Hippocampal formation (tissue), 2 donors: ENCODE measurements at places on chromosomes 13 and 19.

GRCh38 chr13:38462605-38463004 lies 113.0 kb downstream of the UFM1 start:
- DNase-seq, result no peak

DNA sequence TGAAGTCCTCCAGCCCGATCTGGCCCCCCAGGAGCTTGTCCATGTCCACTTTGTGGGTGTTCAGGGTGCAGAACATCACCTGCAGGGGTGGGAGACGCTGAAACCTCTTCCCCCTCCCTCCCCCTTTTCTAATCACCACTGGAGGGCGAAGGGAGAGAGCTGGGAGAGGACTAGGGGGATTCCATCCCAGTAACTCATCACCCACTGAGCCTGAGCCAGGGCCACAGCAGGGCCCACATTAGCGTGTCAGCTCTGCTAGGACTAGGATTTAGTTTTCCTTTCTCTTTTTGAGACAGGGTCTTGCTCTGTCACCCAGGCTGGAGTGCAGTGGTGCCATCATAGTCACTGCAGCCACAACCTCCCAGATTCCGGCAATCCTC lies 5.5 kb upstream of the PTGER1 start:
- DNase-seq, result no peak

GRCh38 chr13:84137292-84137691 lies 255.0 kb upstream of the SLITRK1 start:
- DNase-seq, result no peak

DNA sequence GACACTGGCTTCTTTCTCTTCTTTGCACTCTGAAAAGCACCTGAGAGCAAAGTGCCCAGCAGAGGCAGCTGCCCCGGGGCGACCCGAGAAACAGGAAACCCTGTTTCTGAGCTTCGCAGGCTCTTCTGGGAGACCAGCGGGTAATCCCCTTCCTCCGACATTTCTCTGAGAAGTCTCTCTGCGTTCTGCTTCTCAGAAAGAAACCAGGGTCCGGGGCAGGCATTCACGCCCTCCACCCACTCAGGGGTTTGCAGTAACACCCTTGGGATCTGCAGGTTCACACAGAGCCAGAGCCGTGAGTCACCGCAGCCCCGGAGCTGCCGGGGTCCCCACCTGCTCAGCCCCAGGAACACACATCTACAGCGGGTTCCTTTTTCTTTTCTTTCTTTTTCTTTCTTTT lies 86.0 kb downstream of the GADD45B start:
- no peak for DNase-seq

DNA sequence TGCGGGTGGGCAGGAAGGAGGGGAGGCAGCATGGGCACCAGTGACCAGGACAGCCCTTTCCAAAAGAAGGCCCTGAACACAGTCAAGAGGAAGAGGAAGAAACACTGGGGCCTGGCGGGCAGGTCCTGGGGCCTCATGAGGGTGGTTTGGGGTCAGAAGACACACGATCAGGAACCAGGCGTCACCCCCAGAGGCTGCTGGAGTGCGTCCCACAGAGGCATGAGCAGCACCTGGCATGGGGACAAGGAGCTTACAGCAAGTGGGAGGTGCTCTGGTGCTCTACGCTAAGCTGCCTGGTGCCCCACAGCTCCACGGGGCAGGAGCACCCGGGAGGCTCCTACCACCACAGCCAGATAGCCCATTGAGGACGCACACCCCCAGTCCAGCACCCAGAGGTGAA lies 20.0 kb downstream of the ELL start:
- DNase-seq, result no peak

GRCh38 chr13:98831236-98831635 lies 78.8 kb upstream of the SLC15A1 start:
- no peak for DNase-seq

- DNase-seq, result no peak
Observed at GRCh38 chr13:49776871-49777270, 15.6 kb downstream of the KPNA3 start.

GRCh38 chr13:21218351-21219035 lies 42.0 kb downstream of the MRPL57 start:
- DNase-seq, result no peak

- DNase-seq, result no peak
Observed at GRCh38 chr19:49856574-49857021, 5.6 kb downstream of the PTOV1 start.

- no peak for DNase-seq
Observed at GRCh38 chr19:1807030-1807694, 4.9 kb downstream of the ATP8B3 start.

DNA sequence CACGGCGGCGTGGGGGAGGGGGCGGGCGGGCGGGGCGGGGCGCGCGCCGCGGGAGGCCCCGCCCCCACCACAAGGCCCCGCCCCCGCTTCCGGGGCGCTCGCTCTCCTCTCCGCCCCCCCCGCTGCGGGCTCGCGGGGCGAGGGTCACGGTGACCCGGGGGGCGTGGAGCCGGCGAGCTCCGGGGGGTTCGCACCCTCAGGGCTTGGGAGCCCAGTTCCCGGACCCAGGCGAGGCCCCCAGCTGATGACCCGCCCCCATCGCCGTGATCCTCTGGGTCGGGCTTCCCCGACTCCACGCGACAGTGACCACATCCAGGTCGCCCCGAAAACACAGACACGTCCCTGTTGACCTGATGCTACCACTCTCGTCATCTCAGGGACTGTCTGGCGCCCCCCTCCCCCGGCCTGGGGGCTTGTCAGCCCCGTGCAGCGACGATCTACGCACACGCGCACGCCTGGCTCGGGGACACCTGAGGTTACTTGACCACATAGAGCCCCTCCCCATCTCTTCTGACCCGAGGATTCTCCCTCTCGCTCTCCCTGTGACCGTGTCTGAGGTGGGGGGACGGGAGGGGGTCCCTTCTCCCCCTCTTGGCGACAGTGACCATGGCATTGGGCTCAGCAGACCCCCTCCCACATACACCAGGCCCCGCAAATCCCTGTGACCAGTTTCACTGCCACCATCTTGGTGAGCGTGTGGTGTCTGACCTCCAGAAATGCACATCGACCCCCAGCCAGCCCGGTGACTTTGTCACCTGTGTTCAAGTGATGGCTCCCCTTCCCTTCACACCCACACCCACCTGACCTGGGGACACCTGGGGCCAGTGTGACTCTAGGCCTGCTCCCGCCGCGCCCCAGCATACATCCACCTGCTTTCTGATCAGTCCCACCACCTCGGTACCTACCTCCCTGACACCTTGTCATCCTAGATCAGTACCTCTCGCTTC lies 670 bp downstream of the MAP2K7 start:
- no peak for DNase-seq

GRCh38 chr13:67549331-67549730 lies 319.2 kb upstream of the PCDH9 start:
- no peak for DNase-seq

DNA sequence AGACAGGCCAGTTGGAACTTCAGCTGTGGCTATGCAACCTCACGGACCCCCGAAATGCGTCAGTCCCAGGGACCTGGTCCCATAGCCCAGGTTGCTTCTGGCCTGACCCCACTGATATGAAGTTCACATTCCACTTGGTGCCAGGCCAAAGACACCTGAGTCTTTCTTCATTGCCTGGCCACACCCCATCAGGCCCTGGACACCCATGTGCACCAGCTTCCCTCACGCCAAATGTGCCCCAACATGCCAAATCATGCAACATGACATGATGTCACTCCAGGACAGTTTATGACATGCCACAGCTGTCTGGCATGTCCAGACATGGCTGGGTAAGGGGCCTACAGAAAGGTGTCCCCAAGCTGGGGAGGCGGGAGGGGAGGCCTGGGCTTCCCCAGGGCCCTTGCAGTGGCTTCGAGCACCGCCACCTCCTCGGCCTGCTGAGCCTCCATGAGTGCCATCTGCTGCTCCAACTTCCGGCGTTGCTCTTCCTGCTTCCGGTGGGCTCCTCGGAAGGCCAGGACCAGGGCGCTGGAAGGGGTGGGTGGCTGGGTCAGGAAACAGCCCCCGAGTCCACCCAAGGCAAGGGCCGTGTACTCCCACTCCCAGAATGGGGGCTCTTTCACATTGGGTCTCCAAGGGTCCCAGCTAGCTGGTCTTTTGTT lies 4.3 kb upstream of the NR2F6 start:
- no peak for DNase-seq

DNA sequence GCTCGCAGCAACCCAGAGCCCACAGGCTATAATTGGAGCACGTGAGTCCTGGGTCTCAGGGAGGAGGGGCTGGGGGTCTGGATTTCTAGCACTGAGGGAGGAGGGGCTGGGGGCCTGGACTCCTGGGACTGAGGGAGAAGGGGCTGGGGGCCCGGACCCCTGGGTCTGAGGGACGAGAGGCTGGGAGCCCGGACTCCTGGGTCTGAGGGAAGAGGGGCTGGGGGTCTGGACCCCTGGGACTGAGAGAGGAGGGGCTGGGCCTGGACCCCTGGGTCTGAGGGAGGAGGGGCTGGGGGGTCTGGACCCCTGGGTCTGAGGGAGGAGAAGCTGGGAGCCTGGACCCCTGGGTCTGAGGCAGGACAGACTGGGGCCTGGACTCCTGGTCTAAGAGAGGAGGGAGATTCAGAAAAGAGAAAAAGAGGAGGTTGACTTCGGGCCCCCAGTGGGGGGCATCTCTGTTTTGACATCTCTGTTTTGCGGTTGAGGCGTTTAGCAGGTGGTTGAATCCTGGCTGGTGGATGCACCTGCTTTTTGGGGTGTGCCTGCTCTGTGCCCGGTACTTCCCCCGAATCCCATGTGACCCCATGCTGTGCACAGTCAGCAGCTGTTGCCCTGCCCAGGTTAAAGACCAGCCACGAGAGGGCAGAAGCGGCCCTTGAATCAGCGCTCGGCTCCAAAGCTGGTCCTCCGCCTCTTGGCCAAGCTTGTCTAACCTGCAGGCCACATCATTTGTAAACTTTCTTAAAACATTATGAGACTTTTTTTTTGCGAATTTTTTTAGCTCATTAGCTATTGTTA lies 10.5 kb downstream of the PVR start:
- DNase-seq, result no peak

- no peak for DNase-seq
Observed at GRCh38 chr13:111423168-111423785, 102.8 kb downstream of the TEX29 start.
